ENCODE measurements at places on chromosomes 1 and 21.
A peak's percentile ranks its signal among the peaks of the same experiment; 100 is the strongest.

GRCh38 chr1:225541383-225541782 is 111.5 kb downstream of the ENAH start:
- no peak for DNase-seq

DNA sequence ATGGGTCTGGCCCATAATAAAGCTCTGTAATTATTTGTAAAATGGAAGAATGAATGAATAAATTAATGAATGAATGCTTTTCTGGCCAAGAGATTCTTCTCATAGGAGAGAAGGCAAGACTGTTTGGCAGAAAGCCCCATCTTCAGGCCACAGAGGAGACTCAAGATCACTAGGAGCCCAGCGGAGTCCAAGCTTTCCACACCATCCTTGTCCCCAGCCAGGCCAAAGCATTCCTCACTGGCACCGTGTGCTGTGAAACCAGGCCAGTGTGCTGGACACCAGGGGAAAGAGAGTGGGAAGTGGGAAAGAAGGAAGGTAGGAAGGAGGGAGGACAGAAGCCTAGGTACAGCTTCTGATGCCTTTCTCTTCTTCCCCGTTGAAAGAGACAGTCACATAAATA is 86.4 kb downstream of the PLXNA2 start:
- no peak for DNase-seq

DNA sequence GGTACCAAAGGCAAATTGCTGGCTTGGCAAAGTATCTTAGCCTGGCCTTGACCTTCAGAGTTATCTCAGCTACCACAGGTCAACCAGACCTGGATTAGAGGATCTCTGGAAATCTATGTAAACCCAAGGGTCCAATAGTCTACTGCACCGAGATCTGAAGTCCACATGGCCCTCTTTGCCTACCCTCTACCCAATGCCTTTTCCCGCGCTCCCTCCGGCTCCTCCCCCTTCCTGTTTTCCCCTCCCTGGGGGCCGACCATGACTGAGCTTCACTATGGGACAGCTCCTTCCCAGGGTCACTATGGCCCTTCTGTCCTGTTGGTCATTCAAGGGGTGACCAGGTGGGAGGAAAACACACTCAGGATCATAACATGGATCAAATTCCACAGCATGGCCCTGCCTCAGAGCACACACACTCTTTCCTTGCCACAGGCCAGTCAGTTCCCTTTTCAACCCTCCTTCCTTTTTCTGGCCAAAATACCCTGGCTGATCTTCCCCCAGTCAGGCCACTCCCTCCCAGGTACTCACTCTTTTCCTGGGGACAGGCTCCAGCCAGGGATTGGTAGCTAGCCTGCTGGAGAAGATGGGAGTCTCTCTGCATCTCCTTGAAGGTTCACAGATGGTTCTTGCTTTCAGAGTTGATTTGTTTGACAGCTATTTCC is 19.1 kb upstream of the TMEM183A start:
- DNase-seq, result no peak

GRCh38 chr1:20597650-20598049 is 8.8 kb downstream of the CDA start:
- no peak for DNase-seq

DNA sequence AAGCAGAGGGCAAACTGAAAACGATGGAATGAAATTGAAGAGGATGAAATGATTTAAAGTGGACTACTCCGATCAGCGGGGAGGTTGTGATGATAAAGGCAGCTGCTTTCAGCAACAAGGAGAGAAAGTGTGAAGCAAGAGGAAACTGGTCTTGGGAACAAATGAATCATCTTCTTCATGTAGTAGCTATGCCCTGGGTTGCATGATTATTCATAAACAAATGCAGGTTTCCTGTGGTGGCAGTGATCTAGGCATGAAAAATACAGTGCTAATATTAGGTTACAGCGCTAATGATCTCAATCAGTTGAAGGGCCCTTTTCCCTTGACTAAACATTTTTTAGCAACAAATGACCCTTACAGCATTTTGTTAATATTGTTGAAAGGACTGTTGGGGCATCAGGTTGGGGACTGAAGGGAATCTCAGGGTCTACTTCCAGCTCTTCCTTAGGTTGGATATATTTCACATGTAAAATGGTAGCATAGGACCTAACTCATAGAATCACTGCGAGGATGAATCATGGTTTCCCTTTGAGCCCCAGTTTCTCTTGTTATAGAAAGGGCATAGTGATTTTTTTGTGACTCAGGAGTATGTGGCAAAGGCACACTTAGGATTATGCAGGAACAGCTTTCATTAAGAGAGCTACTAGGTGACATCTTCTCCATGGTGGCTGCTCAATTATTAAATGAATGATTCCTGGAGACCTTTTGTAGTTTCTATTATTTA is 1.9 kb upstream of the ZFYVE9 start:
- DNase-seq, result no peak

GRCh38 chr21:14116080-14116481 is 94.7 kb downstream of the LIPI start:
- DNase-seq, result no peak

DNA sequence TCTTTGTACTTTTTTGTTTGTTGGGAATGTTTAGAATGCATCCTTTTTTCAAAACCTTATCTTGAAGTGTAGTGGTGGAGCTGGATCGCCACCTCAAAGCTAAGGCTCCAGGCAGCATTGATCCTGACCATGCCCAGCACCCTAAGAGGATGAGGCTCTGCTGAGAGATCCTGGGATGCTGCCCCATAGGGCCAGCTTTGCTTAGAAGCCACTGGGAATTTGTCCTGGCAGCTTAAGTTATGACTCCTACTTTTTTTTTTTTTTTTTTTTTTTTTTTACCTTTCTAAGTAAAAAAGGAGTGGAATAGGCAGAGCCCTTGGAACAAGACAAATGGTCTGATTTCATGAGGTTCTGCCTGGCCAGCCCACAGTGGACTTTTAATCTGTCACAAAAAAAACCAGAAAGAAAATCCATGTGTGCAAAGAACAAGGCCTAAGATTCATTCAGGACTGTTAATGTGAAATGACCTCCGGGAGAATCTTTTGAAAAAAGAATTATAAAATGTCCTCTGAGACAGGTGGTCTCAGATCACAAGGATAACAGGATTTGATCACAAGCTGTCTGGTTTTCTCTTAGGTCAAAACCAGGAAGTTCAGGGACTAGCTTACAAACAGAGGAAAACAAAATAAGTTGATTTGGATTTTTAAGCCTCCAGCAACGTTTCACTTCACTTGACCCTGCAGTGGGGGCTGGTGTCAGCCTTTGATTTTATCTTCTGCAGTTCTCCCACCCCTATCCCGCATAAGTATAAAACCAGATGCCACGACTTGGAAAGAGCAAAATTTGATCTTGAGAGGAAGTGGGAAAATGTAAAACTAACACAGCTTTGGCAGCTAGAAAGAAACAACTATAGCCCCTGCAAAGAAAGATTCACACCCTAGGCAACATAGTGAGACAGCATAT is 25.9 kb upstream of the RAP1A start:
- DNase-seq, result no peak

GRCh38 chr1:107570768-107571167 is 394.2 kb downstream of the VAV3 start:
- DNase-seq, result no peak

GRCh38 chr1:233620065-233620464 is 6.2 kb downstream of the KCNK1 start:
- no peak for DNase-seq

DNA sequence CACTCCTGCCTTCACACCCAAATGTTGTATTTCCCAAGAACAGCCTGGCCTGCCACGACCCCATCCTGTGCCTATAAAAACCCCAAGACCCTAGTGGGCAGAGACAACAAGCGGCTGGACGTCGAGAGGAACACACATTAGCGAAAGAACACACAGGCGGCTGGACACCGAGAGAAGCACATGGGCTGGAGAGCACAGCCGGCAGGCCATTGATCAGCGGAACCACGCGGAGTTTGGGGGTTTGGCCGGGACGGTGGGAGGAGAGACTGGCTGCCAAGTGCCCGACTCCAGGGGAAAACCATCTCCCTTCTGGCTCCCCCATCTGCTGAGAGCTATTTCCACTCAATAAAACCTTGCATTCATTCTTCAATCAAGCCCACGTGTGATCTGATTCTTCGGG is 10.4 kb upstream of the DESI2 start:
- no peak for DNase-seq

DNA sequence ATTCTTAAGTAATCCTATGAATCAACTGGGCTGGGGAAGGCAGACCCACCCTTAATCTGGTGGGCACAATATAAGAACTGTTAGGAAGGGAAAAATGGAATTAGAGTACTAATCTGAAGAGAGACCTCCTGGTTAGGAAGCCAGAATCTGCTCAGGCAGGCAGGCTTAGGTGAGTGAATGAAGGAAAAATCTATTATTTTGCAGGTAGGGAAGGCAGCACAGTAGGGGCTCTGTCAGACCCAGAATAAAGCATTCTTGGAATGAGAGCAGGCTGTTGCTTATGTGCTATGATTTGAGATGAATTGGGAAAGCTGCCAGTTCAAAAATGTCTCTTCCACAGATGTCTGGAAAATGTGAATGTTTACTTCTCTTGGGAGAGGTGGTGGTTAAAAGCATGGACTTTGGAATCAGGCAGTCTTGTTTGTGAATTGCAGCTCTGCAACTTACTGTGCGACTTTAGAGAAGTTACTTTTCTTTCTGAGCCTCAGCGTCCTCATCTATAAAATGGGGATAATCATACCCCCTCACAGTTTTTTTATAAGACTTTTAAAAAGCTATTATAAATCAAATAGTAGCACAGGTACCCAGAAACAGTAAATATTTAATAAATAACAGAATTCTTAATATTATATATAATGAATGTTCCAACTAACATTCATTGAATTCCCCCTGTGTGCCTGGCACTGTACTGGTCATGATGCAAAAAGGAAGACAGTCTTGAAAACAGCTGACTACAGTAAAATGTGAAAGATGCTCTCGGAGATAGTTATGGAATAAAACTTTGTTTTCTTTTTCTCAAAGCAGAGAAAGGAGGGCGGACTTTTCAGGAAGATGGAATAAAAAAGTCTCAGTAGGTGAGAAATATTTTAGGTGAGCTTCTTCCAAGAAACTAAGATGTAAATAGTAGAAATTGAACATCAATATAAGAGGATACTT is 15.3 kb upstream of the ZNF644 start:
- peak; percentile 39 for DNase-seq

DNA sequence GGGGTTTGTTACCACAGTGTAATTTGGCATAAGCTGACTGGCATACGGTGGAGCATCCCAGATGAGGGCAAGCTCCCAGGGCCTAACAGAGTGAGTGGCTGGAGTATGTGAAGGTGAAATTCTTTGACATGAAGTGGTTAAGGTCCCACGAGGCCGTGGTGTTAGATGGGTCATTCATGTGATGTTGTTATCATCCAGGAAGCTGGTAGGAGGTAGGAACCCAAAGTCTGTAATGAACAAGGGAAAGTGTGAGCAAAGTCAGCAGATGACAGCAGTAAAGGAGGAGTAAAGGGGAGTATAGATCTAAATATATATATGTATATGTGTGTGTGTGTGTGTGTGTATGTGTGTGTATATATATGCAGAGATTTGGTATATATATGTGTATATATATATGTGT is 47.6 kb downstream of the MDM4 start:
- DNase-seq, result no peak

DNA sequence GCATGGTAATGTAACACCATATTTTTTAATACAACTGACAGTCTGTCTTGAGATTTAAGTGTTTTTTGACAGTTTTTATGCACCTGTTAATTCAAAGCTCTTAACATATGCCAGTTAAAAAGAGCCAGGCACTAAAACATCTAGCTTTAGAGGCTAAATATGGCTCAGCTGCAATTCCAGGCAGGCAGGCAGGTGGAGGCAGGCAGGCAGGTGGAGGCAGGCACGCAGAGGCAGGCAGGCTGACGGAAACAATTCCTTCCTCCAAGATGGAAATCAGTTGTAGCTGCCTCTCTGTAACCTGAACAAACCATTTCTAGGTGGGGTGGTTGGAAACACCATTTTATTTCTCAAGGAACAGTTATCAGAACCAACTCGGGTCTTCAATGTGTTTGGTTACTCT is 51.2 kb downstream of the GORAB start:
- no peak for DNase-seq

- DNase-seq, result no peak
Measured at GRCh38 chr21:43865540-43866259, 677 bp downstream of the AGPAT3 start.

DNA sequence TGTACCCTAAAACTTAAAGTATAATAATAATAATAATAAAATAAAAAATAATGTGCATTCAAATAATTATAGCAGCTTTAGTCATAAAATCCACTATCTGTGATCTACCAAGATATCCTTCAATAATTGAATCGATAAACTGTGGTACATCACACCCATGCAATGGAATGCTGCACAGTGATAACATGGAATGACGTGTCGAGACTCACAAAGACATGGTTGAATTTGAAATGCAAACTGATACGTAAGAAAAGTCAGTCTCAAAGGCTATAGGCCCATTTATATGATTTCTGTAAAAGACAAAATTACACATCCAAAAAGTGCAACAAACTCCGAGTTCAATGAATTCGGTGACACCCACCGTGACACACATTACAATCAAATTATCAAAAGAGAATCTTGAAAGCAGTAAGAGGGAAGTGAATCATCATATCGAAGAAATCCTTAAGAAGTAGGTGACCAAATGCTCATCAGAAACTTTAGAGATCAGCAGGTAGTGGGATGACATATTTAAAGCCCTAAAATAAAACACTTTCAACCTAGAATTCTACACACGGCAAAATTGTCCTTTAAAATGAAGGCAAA is 5.2 kb upstream of the SPRR2E start:
- DNase-seq, result no peak
